ENCODE measurements at places on chromosomes 16 and 17.
A peak's percentile ranks its signal among the peaks of the same experiment; 100 is the strongest.

GRCh38 chr17:6231886-6232731, 161.9 kb downstream of the WSCD1 start:
- no peak for DNase-seq

DNA sequence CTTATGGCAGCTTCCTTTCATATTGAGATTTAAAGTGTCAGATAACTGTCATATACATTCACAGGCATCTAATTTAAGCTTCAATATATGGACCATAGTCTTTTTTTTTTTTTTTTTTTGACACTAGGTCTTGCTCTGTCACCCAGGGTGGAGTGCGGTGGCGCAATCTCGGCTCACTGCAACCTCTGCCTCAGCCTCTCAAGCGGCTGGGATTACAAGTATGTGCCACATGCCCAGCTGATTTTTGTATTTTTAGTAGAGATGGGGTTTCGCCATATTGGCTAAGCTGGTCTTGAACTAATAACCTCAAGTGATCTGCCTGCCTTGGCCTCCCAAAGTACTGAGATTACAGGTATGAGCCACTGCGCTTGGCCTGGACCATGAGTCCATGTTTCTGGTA, 13.6 kb downstream of the CEP95 start:
- DNase-seq = no peak

- DNase-seq = no peak
Observed at GRCh38 chr17:82840431-82840831, 609 bp upstream of the ZNF750 start.

DNA sequence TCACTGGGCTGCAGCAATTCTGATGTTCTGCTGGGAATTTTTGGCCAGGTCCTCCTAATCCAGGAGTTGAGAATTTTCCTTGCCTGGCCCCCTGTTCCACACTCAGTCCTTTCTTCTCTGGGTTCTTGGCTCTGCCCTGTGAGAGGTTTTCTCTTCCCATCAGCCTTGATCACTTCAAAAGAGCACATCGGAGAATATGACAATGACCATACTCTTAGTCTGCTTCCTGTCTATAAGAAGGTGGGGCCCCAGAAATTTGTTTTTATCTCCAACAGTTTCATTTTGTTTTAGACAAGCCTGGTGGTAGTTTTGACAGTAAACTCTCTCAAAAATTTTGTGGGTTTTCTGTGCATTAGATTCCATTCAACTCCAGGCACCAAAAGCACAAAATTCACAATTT, 70.7 kb downstream of the C17orf67 start:
- no peak for DNase-seq

DNA sequence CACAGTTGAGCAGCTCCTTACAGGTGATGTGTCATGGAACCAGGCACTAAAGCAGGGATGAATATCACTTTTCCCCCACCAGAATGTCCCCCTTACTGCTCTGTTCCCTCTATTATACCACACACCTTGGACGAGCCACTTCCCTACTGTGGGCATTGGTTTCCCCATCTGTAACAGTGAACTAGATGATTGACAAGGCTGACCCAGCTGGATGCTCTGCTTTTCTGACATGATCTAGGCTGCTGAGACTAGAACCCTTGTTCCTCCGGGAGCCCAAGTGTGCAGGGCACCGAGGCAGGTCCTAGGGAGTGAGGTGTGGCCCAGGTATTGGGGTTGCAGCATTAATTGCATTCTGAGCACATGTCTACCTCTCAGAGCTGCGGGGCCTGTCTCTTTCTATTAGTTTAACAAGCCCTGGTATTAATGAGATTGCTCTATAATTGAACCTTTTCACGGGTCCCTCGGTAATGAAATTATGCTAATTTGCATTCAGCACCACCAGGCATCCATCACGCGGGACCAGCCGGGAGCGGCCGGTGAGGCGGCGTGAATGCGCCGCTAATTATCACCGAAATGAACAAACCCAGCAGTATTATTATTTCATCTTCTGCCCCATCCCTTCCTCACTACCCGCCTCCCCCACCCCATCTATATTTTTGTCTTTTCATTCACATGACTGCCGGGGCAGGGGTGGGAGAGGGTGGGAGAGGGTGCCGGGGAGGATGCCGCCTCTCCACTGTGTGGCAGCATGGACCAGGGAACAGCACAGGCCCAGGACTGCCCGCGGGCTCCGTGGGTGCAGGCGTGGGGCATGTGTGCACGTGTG, 121.1 kb downstream of the CYLD start:
- DNase-seq = no peak

- DNase-seq = no peak
Observed at GRCh38 chr17:8047769-8048110, 8.9 kb downstream of the ALOX15B start.

GRCh38 chr16:6035161-6035560, 937.6 kb upstream of the EEF2KMT start:
- no peak for DNase-seq

GRCh38 chr16:54160939-54161897, 125.4 kb downstream of the IRX3 start:
- no peak for DNase-seq

DNA sequence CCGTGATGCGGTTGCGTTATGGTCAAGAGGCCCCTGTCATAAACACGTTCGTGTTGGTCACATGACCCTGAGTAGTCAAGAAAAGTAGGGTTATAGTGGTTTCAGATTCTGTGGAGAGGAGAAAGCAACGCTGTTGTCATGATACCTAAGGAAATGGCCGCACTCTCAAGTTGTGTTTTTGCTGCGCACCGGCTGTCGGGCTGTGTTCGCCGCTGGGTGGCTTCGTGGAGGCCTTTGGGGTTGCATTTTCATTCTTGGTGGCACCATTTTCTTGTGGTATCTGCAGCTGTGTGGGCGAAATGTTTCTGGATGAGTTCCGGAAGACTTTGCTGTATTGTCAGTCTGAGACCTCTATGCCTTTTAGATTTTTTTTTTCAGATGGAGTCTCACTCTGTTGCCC, 35.0 kb downstream of the DEF8 start:
- no peak for DNase-seq

DNA sequence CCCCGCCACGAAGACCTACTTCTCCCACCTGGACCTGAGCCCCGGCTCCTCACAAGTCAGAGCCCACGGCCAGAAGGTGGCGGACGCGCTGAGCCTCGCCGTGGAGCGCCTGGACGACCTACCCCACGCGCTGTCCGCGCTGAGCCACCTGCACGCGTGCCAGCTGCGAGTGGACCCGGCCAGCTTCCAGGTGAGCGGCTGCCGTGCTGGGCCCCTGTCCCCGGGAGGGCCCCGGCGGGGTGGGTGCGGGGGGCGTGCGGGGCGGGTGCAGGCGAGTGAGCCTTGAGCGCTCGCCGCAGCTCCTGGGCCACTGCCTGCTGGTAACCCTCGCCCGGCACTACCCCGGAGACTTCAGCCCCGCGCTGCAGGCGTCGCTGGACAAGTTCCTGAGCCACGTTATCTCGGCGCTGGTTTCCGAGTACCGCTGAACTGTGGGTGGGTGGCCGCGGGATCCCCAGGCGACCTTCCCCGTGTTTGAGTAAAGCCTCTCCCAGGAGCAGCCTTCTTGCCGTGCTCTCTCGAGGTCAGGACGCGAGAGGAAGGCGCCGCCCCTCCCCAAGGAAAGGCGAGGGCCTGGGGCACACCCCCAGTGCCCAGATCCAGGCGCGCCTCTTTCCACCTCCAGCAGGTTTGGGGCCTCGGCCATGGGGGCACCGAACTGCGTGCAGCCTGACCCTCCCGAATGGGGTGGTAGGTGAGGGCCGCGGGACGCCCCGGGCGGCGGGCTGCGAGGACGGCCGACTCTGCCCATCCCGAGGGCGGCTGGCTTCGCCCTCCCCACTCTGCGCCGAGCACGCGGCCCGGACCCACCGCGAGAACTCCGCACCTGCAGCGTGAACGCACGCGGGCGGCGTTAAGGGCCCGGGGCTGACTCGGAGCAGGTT, 664 bp downstream of the HBQ1 start:
- peak; percentile 89 for DNase-seq

DNA sequence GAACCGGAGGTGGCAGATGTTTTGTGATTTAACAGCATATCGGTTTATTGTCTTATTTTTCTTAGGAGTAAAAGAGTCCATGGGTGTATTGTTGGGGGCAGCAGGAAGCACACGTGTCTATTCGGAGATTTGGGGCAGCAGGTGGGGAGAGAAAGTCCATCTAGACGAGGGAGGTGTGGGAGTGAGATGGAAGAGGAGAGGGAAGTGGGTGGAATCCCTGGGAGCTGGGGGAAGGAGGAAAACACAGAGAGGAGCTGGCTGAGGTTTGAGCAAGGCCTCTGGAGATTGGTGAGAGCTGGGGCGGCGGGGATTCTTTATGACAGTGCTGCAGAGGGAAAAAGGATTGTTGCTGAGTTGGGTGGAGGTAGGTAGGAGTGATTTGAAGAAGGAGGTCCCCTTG, 72.1 kb downstream of the PRKCB start:
- no peak for DNase-seq

DNA sequence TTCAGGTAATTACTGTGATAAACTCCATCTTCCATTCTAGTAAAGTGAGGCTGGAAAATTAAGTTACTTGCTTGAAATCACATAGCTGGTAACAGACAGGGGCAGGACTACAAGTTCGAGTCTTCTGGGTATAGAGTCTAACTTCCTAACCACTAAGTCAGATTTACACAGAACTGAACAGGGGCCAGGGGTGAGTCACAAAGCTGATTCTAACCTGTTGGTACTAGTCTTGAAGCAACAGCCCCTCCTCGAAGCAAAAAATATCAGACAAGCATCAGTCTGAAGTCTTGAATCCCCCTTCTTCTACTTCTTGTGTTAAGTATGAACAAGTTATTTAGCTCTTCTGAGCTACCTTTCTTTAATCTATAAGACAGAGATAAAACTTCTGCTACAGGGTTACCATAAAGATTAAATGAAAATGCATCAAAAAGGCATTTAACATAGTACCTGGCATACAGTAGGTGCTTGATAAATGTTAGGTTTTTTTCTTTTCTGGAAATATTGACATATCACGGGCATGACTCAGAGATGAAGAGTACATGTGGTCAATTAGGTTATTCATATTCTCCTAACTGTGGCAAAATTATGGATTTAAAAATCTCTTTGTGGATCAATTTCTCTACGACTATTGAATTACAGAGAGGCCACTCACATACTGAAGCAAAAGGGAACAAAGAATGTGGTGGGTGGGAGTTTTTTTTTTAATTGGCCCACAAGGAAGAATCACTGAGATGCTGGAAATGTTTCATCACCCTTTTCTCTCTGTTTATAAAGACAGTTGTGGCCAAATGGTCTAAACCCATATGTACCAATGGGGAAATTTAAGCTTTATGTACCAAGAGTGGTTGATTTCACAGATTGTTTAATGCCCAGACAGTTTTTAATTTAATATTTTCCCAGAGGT, 266.9 kb upstream of the DYNLRB2 start:
- DNase-seq = no peak

DNA sequence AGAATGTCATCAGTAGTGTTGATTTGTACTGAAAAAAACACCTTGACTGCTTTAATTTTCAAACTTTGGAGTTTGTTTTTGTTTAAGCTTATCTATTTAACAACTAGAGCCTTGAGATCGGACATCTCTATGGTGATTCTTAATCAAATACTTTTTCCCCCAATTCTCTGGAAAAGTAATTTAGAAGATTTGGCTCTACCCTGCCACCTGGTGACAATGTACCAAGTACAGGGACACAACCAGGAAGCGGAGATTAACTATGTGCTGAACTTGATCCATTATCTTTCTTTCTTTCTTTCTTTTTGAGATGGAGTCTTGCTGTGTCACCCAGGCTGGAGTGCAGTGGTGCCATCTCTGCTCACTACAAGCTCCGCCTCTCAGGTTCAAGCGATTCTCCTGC, 30.8 kb downstream of the USP43 start:
- no peak for DNase-seq

DNA sequence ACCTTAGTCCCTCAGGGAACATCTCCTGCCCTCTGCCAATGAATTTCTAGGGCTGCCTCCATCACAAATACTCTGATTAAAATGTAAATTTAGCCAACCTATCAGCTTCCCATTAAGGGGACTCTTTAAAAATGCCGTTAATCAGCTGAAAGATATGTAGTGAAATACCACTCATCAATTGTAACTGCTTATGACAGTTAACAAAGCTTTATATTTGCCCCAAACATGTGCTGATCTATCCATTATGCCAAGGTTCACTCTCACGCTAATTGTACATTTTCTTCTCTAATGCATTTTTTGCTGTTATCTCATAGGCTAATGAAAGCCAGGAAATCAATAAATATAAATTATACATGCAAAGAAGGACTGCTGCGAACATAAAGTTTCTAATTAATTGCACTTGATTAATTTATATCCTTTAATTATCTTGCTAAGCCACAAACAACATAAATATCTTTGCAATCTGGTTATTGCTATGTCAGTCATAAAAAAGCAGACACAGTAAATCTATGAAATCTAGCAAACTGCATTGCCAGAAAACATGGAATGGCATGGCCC, 601.4 kb upstream of the SALL1 start:
- DNase-seq = no peak

GRCh38 chr17:71726341-71726740, 394.5 kb upstream of the SOX9 start:
- no peak for DNase-seq

GRCh38 chr17:44071198-44071520, 624 bp downstream of the G6PC3 start:
- DNase-seq = no peak

DNA sequence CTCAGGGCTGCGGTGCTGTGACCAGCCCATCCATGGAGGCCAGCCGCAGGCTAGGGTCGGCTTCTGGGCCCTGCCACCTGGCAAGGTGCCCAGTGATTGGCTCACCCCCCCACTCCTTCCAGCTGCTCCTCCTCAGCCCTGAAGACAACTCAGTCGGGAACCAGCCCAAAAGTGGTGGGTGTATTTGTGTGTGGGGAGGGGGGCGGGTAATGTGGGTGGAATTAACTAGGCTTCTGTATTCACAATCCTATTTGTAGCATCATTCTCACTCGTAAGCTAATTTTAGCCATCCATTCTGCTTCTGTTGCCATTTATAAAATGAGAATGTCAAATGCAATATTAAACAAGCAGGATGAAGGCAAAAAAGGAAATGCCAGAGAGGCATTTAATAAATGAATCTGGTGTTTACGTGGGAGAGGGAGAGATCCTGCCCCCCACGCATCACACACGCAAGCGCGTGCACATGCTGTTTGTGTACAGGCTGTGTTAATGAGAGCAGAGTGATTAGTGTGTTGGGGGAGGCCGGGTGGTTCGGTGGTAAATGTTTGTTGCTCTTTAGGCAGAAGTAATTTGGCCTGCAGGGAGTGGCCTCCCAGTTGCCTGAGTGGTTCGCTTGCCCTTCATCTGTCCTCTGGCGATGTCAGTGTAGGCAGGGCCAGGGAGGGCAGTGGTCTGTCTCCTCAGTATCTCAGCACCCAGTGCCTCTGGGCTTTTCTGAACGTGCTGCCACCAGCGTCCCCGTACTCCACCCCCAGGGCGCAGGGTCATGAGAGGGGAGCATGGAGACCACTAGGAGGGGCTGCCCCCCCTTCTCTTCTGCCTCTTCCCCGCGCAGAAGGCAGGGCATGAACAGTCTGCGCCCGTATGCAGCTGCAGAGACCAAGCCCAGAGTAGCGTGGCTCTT, 140.1 kb downstream of the CCDC182 start:
- DNase-seq = no peak

DNA sequence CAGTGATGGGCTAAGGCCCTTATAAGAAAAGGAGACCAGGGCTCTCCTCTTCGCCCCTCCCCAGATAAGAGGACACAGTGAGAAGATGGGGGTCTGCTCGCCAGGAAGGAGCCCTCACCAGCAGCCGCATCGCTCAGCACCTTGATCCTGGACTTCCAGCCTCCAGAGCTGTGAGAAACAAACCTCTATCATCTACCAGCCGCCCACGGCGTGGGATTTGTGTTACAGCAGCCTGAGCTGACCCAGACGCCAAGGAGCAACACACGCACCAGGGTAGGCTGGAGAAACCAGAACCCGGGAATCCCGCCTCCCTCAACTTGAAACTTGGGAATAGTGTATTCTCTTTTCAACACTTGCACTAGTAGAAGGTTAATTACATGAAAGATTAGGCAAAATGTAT, 4.2 kb upstream of the ZG16B start:
- no peak for DNase-seq
